Kidney (tissue), 22 donors: ENCODE measurements at places on chromosomes 16 and 17. TPM values are rescaled to one million over a fixed set of nuclear protein-coding genes. Genes with fewer than 3 reads are reported as not detected.

The NXN gene
- total RNA-seq, result 26.8 TPM

The OTOP3 gene
- total RNA-seq, result not detected

The TRPV2 gene
- 18.2 TPM for total RNA-seq

GRCh38 chr16:85931596-85932402 is 32.8 kb downstream of the IRF8 start:
- DNase-seq, result no peak

DNA sequence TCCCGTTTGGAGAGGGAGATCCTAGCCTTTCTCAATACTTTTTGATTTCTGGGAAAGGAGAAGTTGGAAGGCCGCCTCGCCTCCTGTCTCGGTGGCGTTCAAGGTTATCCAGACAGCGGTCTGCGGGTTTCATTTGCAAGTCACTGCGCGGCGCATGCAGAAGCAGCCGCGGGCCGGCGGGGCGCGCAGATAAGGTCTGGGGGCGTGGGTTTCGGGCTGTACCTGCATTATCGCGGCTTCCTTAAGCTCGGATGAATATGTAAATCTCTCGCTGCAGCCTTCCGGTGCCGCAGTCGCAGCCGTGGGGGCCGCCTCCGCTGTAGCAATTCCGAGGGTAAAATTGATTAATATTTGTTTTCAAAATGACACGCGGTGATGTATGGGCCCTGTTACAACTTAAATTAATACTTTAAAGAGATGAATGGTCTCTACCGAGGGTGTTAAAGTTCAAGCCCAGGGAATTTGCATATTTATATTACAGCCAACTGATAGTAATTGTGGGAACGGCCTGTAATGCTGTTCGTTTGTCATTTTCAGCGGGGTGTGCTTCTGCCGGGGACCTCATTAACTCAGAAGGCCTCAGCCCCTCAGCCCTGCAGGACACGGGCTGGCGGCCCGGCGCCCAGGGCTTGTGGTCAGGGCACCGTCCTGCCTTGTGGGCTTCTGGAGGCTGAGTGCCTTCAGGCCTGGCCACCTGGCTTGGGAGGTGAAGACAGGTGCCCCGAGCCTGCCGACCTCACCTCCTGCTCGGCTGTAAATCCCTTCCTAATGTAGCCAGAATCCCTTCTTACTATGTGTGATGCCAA is 99.4 kb downstream of the CYLD start:
- peak; percentile 44 for DNase-seq

GRCh38 chr16:83903751-83904150 is 4.8 kb downstream of the MLYCD start:
- peak; percentile 63 for DNase-seq

DNA sequence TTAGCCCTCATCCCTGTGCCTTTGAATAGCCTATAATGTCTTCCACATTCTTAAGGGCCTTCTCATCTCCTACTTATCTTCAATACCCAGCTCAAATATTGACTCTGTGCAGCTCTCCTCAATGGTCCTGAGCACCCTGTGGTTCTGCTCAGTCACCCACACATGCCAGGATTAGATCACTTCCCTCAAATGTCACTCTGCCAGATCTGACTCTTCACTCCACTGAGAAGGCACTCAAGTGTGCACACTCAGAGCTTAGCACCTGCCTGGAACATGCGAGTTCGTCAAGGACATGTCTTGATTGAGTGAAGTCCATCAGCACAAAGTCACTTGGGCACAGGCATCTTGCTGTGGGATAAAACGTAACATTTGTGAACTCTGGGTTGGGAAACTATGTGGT is 404.8 kb downstream of the CDH13 start:
- no peak for DNase-seq

DNA sequence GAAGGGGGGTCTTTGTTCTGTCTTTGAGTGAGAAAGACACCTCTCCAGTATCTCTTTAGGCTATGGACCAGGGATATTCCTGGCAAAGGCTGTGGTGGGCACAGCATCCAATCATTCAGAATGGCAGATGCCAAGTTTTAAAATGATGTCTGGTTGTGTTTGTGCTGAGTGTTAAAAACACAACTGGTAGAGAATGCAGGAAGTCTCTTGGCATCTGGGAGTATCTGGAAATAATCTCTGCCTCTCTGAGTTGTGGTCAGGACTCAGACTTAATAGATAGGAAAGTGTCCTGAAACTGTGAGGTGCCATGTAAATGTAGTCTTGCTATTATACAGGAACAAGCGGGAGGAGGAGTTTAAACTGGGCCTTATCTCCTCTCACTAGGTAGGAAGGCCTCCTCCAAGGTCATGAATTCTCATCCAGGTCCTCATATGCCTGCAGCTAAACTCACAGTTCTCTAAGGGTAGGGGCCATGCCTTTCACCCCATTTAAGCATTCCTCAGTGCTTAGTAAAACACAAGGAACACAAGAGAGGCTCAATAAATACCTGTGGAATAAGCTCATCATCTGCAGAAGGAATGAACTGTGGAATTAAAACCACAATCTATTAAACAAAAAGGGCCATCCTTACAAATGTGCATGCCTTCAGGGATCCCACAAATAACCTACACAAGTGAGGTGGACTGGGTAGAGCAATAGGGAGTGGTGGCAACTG is 317.6 kb downstream of the CBLN1 start:
- no peak for DNase-seq

GRCh38 chr17:17754719-17755686 is 73.7 kb downstream of the RAI1 start:
- no peak for DNase-seq

- no peak for DNase-seq
Measured at GRCh38 chr16:83923581-83924365, 24.9 kb downstream of the MLYCD start.

- peak; percentile 79 for DNase-seq
Measured at GRCh38 chr17:12665263-12666210, at the start of gene MYOCD. Gene MYOCD, plus strand, starts transcription at chr17:12665890. Its CDS starts 299 bp downstream, at chr17:12666189.

DNA sequence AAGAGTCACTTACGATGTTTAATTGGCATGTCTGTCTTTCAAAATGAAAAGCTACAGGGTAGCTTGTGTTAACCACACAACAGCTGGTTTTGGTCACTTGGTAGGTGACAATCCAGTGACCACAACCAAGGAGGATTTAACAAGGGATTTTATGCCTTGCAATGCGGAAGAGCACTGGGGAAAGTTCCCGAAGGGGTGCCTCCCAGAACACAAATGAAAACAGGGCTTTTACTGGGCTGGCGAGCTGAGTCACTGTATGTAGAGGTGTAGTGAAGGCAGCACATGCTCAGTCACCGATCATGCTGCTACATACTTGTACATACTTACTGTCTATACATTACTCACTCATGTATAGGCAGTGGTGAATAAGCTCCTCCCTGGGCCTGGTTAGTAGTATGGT is 483.5 kb downstream of the CDH13 start:
- DNase-seq, result no peak
